Stimulated activated CD4-positive, alpha-beta T cell treated with anti-CD3 and anti-CD28 coated beads, Interleukin-15, amount 100 ng/mL, for 1 hour (primary cell): ENCODE measurements at places on chromosomes 7 and 10.

DNA sequence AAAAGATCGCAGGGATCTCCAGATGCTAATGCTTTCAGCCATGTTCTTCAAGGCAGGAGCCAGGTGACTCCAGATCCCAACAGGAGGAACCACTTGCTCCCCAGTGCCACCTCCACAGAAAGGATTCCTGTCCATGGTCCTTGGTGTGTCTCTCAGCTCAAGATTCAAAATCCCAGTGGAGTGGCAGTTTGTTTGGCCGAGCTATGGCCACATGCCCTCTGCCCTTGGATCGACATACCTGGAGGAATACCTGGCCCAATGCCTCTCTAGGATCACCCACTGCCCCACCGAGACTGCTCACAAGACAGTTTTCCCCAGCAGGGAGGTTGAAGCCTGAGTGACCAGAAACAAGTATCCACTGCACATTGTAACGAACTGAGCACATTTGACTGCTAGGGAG, 3.9 kb upstream of the GPRIN2 start:
- DNase-seq, result no peak

- DNase-seq, result no peak
Measured at GRCh38 chr10:80814147-80814652, 276.5 kb downstream of the SH2D4B start.

DNA sequence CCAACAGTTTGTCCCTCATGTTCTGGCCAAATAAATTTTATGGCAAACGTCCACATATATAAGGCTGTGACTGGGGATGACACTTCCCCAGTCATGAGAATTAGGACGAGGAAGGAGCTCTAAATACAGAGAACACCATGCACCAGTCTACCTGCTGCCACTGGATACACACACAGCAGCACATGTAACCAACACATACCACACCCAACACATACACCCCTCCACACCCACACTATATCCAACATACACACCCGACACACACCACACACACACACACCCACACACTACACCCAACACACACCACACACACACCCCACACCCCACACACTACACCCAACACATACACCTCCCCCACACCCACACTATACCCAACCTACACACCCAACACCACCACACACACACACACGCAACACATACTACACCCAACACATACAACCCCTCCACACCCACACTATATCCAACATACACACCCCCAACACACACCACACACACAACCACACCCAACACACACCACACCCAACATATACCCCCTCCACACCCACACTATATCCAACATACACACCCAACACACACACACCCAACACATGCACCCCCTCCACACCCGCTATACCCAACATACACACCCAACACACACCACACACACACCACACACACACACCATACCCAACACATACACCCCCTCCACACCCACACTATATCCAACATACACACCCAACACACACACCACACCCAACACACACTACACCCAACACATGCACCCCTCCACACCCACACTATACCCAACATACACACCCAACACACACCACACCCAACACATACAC, 74.1 kb downstream of the HIPK2 start:
- DNase-seq, result no peak

DNA sequence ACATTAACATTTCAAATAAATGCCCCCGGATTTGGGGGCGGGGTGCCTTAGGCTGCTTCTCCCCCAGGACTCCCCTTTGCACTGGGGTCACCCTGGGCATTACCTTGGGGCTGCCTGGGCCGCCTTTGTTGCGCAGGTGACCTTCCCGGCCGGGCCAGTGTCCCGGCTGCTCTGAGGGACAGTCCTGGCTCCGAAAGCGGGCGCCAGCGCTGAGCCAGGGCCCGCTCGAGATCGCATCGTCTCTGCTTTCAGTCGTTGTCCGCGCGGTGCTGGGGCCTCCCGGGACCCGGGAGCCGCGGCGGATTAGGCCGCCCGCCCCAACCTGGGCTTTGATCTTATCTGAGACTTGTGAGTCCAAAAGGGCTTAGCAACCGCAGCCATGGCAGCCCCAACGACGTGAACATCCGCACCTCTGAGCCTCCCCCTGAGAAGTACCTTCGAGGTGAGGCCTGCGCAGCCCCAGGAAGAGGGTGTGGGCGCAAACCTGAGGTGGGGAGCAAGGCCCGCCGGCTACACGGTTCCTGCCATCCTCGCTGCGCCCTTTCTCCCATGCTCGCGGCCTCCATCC, 14.8 kb upstream of the WAPL start:
- peak; percentile 16 for DNase-seq

- DNase-seq, result no peak
Measured at GRCh38 chr7:36925691-36926090, 201.4 kb upstream of the AOAH start.

DNA sequence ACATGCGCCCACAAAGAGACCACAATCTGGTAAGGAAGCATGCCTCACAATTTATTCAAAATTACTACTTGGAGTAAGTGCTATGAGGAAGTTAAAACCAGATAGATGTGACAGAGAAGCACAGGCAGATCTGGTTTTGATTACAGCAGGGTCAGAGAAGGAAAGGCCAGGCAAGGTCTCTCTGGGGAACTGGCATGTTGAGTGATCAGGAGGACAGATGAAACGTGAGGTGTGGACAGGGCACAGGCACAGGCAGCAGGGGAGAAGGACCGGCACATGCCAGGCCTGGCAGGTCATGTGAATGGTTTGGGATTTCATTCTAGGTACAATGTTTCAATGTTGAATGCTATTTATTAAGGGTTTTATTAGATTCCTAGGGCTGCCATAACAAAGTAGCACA, 51.6 kb downstream of the GPAM start:
- DNase-seq, result no peak

- no peak for DNase-seq
Measured at GRCh38 chr10:51288511-51288910, 214.2 kb downstream of the PRKG1 start.

- no peak for DNase-seq
Measured at GRCh38 chr7:39172137-39172536, 194.4 kb downstream of the POU6F2 start.

DNA sequence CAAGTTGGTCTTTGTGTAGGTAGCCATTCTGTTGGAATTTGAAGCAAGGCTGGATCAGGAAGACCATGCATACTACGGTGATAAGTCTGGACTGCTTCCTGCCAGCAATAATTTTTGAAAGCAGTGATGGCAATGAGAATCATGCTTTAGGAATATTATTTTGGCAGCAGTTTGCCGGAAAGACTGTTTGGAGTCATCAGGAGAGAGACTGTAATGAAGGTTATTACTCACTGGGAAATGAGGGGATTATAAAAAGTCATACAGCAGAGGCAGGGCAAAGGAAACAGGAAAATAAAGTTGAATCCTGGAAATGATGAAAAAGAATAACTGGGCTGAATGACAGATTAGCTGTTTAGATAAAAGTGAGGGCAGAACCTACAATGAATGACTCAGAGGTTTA, 1136.8 kb upstream of the AUTS2 start:
- DNase-seq, result no peak

- DNase-seq, result no peak
Measured at GRCh38 chr10:34434119-34434594, 380.9 kb downstream of the PARD3 start.

- DNase-seq, result no peak
Measured at GRCh38 chr7:125465527-125465926, 535.9 kb upstream of the POT1 start.
